ENCODE measurements at places on chromosomes 2 and 18.

- no peak for DNase-seq
Observed at GRCh38 chr2:39664232-39664887, 1.4 kb upstream of the TMEM178A start.

DNA sequence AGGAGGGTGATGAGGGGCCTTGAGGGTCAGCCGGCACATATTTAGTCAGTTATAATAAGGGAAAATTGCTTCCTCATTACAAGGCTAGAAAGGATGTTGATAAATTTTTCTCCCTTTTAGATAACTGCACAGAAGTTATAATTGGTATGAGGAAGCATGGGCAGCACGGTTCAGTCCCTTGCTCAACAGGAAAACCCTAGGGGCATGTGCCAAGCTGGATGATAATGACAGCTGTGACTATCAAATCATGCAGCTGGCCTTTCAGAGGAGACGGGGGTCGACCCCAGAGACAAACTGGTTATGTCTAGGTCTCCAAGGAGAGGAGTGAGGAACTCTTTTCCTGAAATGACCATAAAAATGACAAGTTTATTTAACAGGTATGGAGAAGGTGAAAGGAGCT lies 448.1 kb upstream of the VRK2 start:
- no peak for DNase-seq

DNA sequence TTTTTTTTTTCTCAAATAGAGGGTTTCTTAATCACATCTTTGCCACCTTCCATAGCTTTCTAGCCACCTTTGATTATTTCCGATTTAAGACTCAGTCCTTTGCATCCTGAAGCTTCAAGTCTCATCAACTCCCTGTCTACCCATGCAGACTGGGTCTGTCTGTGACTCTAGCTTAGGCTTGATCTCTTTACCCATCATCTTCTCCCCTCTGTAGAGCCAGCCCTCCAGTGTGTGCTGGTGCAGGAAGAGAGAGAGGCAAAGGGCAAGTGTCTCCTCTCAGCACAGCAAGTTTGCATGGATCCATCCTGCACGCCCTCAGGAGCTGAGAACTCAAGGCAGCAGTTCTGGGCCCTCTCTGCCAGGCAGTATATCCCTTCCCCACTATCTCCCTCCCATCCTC lies 70.4 kb downstream of the HNRNPLL start:
- no peak for DNase-seq

- DNase-seq, result no peak
Observed at GRCh38 chr2:128390256-128390990, 71.8 kb upstream of the HS6ST1 start.

GRCh38 chr2:70888366-70888922 lies 47.3 kb upstream of the ATP6V1B1 start:
- DNase-seq, result no peak

- DNase-seq, result no peak
Observed at GRCh38 chr2:147098940-147099339, 745.9 kb upstream of the ACVR2A start.

- DNase-seq, result peak; percentile 23
Observed at GRCh38 chr2:202375033-202375608, 1.0 kb upstream of the BMPR2 start.

DNA sequence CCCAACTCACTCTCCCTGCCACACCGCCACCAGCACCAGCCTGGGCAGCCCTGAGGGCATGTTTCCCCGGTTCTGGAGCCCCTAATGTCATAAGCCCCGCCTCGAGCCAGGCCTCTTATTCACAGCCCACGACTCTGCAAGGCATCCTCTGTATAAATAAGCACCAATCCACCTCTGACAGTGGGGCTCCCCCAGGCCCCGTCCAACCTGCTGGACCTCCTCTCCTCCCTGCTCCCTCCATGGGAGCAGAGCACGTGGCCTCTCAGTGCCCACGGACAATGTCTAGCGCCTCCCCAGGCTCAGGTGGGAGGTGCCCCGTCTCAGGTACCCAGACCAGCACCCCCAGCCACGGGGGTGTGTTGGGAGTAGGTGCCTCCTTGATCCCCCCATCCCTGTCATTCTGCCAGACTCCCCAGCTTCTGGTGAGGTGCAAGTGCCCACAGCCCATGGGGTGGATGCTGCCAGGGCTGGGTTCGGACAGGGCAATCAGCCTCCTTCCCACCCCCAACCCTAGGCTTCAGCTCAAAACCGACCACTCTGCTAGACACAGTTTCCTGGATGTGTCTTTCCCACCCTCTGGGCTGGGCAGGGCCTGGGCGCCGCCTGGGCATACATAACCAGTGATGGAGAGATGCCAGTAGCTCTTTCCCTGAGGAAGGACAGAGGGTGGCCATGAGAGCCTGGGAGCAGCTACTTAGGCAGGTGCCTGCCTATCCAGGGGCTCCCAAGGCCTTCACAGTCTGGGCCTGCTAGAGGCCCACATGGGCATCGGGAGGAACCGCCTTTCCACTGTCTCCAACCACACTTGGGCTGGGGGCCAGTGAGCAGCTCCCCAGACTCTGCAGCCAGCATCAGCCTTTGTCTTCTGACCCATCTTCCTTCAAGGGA lies 1.6 kb upstream of the ADRA2B start:
- no peak for DNase-seq

DNA sequence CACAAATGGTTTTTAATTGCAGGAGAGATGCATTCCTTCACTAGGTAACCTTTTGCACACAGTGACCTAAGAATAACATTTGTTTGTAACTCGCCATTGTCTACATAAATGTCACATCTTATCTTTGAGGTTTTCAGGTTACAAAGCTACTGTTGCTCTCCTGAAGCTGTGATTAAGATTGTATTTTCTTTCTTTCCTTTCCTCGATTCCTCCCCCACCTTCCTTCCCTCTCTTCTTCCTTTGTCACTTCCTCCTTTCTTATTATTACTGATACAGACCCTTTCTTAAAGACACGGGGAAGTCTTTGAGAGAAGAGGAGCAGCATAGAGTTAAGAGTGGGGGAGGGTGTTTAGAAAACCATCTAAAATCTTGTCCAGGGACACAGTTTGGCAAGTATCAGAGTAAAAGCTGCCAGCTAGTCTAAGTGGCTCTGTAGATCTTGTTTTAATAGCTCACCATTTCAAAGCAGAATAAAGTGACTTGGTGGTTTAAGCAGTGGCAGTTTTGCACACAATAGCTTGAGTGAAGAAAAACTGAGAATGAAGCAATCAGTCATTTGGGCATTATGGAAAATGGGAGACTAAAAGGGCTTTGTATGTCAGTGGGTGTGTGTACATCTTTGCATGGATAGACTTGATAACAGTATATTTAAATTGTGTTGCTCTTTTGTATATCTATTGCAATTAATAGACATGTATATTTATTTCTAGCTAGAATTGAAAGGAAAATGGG lies 10.9 kb downstream of the CERS6 start:
- DNase-seq, result no peak

- DNase-seq, result no peak
Observed at GRCh38 chr2:49248506-49248905, 94.2 kb upstream of the FSHR start.

- no peak for DNase-seq
Observed at GRCh38 chr2:2843969-2844548, 513.0 kb upstream of the MYT1L start.

DNA sequence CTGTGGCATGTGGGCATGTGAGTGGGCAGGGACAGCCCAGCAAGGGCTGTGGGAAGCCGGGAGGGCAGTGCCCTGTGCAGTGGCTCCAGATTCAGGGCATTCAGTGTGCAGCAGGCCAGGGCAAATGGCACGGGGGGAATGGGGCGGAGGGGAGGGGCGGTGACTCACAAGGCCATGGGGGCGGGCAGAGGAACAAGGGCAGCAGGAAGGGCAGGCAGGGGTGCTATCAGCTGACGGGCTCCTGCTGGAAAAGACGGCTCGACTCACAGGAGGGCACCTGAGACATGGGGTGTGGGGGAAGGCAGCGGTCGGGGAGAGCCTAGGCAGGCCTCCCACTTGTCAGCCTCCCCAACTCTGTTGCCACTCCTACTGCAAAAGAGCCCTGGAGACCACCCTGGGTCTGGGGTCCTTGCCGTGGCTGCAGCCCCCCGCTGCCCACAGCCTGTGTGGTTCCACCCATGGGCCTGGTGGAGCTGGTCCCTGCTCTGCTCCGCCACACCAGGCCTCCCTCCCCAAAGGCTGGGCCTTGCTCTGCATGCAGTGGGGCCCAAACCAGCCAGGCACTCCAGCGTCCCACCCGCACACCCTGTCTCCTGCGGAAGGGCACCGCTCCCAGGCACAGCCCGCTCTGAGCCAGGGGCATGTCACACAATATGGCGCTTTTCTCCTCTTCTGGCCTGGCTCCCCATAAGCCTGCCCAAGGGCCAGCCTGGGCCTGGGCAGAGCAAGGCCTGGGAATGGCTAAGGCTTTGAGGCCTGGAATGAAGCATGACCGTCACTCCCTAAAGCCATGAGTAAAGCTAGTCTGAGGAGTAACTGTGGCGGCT lies 25.9 kb downstream of the HS6ST1 start:
- DNase-seq, result no peak

- no peak for DNase-seq
Observed at GRCh38 chr18:5268874-5269273, 26.7 kb downstream of the ZBTB14 start.

GRCh38 chr2:62724886-62725711 lies 19.6 kb downstream of the EHBP1 start:
- DNase-seq, result no peak

DNA sequence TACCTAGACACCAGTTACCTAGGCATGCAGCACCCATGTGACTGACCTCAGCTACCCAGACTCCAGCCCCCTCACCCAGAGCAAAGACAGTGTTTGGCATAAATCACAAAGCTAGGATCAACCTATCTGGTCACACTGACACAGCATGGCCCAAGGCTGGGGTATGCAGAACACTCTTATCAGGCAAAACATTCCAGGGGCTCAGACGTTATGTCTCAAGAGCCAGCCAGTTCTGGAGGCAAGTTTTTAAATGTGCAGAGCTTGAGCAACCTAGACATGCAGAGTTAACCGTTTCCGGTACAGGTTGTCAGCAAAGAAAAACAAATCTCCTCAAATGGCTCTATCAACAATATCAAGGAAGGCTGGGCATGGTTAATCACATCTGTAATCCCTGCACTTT lies 92.8 kb downstream of the AP1S3 start:
- no peak for DNase-seq

Measured in activated CD4-positive, alpha-beta T cell treated with anti-CD3 and anti-CD28 coated beads, Interleukin-2, amount 50 U/mL, for 16 hours (primary cell).